Stimulated activated effector memory CD8-positive, alpha-beta T cell treated with anti-CD3 and anti-CD28 coated beads, Interleukin-12 subunit alpha, Interleukin-12 subunit beta, amount 100 ng/mL, for 72 hours (primary cell): ENCODE measurements at places on chromosomes 6 and 20.

DNA sequence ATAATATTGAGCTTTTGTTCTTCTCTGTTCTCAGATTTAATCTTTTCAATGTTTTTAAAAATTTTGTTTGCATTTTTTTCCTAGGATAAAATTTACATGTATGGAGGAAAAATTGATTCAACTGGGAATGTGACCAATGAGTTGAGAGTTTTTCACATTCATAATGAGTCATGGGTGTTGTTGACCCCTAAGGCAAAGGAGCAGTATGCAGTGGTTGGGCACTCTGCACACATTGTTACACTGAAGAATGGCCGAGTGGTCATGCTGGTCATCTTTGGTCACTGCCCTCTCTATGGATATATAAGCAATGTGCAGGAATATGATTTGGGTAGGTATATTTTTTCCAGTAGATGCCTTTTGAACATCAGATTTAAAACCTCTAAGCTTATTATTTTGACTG, 89.8 kb downstream of the ATRN start:
- no peak for DNase-seq

- DNase-seq: no peak
Measured at GRCh38 chr6:169997187-169997929, 245.9 kb downstream of the ERMARD start.

DNA sequence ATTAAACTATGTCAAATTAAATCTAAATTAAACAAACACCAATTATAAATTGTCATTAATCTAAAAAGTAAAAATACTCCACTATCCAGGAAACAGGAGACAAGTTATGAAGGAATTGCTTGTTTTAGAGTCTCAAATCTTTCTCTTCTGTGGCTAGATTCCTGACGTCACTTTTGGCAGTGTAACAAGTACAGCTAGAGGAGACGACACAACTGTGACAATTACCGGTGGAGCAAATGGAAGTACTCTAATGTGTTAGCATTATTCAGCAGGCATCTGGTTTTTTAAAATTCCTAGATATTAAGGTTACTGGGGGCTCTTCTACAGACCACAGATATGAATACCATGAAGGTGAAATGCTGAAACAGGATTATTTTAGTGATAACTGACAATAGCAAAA, 1042.7 kb downstream of the EPHA7 start:
- no peak for DNase-seq

DNA sequence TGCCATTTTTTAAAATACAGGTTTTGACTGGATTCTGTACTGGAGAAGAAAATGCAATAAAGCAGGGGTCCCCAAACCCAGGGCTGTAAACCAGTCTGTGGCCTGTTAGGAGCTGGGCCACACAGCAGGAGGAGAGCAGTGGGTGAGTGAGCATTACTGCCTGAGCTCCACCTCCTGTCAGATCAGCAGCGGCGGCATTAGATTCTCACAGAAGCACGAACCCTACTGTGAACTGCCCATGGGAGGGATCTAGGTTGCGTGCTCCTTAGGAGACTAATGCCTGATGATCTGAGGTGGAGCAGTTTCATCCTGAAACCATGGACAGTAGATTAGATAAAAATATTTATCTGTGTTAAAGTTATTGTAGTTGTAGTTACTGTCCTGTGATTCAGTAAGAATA, 21.1 kb upstream of the FBXO9 start:
- DNase-seq: no peak

GRCh38 chr6:15327271-15327670, 81.4 kb downstream of the JARID2 start:
- no peak for DNase-seq

GRCh38 chr6:168625602-168626001, 184.6 kb downstream of the SMOC2 start:
- no peak for DNase-seq

DNA sequence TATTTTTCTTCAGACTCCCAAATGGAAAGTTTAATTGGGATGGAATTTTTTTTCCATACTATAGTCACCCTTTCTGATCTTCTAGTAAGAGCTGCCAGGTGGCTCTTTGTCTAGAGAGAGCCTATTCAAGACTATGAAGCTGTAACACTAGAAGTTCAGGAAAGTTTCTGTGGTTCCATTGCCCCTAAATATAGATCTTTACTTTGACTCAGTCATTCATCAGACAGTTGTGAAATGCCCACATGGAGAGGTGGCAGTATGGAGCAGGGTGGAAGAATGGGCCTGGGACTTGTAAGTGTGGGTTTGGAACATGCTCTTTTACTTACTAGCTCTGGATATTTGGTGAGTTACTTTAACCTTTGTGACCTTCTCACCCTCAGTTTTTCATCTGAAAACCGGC, 87.8 kb downstream of the CTNNBL1 start:
- no peak for DNase-seq

GRCh38 chr20:61757678-61758563, 307.8 kb downstream of the TAF4 start:
- DNase-seq: no peak
